ENCODE measurements at places on chromosomes 13 and 19.

DNA sequence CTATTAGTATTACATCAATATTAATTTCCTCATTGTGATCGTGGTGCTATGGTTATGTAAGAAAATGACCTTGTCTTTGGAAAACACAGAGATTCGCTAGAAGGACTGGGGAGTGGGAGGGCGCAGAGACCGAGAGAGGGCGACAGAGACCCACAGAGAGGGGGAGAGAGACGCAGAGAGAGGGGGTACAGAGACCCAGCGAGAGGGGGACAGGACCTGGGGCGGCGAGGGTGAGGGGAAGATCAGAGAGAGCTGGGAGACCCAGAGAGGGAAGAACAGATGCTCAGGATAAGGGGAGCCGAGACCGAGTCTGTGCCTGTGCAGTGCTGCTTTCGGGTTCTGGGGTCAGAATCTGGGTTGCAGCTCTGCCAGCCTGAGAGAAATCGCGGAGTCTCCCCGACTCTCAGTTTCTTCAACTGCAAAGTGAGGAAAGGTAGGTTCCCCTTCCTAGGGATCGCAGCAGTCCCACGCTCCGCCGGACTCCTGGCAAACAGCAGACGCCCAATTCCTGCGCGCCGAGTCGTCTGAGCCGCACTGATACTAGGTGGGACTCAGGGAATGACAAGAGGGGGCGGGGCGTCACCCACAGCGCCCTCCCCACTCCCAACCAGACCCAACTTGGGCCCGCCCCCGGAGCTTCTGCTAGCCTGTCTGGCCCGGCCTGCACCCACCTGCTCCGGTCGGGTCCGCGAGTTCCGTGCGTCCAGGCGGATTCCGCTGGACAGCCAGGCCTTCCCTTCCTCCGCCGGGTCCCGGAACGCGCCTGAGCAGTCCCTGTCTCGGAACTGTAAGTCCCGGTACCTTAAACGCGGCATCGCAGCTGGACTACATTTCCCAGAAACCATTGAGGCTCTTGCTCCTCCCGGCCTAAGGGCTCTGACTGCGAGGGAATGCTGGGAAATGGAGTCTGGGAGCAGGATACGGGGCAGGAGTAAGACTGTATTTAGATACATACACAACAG, 15.3 kb downstream of the IZUMO2 start:
- DNase-seq, result peak; percentile 94

DNA sequence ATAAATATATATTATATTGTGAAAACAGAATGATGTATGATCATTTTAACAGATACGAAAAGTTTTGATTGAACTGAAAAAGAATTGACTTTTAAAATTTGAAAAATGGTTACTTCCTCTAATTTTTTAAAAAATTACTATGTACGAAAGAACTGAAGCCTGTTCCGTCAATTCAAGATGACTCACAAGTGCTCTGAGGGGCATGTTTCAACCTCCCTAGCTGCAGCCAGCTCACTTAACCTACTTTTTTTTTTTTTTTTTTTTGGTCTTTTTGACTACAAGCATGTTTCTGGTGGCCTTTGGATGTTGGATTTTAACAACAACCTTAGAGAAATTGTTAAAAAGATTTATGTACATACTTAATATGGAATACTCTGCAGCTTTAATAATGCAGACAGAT, 1139.3 kb downstream of the DIAPH3 start:
- no peak for DNase-seq

- DNase-seq, result no peak
Measured at GRCh38 chr13:71067165-71067815, 799.7 kb downstream of the DACH1 start.

DNA sequence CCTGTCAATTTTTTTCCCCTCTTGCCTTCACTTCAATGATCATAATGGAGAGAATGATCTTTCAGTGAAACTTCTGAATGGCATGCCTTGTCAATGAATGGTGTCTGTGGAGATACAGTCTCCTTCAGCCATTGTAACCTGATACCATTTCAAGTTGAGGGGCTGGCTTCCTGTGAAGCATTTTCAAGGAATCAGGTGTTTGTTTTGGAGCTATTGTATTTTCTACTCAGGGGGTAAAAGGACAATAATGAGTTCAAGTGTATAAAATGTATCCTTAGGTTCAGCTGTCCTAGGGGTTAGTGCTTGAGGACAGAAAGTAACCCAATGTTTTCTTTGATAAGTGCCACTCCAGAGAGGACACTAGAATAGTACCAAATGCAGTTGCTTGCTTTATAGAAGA, 23.8 kb upstream of the CBY2 start:
- DNase-seq, result no peak

DNA sequence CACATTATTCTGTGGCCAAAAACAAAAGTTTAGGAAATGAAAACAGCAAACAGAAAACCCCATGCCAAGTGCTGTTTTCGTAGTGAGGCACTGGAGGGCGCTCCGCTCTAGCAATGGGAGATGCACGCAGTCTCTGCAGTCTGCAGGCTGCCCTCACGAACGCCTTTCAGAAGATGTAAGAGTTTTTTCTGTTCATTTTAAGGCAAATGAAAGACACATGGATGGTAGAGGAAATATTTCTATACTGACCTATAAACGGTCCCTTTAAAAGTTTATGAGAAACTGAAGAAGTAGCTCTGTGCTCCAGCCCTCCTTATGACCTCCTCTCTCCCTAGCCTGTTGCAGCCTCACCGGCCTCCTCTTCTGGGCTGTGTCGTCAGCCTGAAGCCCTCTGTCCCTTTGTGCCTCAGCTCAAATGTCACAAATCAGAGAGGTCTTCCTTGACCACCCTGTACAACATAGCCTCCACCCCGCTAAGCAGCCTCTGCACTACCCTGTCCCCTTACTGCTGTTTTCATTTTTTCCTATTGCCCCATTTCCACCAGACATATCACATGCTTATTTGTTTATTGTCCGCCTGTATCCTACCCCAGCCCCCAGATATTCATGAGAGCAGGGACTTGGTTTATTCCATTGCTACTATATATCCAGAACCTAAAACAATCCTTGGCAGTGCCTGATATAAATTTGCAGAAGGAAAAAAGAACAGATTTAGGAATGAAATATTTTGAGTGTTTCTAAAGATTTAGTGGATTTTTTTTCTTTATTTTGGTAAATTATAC, 116.4 kb downstream of the TM9SF2 start:
- peak; percentile 23 for DNase-seq

- DNase-seq, result no peak
Measured at GRCh38 chr13:49877629-49878218, 58.4 kb downstream of the SPRYD7 start.

- DNase-seq, result no peak
Measured at GRCh38 chr19:38734176-38734425, 10.2 kb downstream of the CAPN12 start.

DNA sequence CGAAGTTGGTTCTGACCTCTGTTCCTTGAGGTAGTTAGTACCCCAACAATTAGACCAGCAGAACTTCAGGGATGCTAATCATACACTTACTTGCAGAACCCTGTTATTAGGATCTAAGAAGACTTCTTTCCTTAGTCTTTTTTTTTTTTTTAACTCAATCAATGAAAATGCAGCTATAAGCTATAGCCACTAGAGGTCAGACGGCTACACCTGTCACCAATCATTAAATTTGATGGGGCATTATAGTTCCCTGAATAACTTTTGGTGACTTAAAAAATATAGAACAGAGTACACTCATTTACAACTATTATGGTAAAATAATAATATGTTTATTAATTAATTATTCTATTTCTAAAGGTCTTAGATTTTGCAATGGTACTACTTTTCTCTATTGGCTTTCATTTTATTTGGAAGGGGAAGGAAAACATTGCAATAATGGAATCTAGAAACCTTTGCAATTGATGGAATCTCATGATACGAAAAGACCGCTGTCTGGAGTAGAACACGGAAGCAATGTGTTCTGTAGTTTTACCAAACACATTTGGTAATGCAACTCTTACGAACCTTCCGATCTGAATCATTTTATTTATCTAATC, 483.2 kb downstream of the DIAPH3 start:
- DNase-seq, result no peak

DNA sequence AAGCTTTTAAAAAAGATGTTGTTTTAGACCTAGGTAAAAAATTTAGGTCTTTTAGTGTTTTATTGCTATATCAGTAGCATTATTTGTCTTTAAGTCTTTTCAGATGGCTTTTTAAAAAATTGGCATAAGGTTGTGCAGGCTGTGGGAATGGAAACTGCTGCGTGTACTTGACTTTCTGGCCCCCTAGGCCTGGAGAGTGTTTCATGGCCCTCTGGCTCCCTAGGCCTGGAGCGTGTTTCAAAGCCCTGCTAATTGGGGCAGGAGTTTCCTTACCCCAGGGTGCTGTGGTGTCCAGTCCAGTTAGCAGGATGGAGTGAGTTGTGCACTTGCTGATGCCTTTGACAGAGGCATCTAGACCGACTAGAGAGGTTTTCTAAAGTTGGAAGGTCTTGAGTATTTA, 23.8 kb downstream of the PRAM1 start:
- no peak for DNase-seq

GRCh38 chr13:20989656-20990321, 71.6 kb downstream of the LATS2 start:
- no peak for DNase-seq

DNA sequence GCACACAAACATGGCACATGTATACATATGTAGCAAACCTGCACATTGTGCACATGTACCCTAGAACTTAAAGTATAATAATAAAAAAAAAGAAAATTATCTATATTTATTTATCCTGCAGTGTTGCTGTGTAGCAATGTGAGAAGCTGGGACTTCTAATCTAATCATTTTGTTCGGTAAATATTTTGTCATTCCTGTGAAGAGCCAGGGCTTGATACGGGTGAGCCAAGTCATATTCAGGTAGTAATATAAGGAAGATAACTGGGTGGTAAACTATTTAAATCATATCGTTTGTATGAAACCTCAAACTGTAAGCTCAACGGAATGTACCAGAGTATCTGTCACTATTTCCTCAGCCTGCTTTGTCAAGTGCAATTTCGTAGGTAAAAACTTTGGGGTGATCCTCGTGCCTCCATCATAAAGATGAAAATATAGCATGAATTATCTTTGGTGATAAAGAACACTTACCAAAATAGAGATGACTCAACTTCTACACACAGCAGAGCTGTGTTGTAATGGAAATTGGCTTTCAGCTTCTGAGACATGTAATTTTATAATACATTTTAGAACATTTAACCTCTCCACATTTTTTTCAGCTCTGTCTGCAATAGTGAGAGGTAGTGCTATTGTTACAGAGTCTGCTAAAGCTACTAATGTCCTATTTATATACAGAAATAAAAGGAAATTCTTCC, 92.9 kb downstream of the PCDH9 start:
- DNase-seq, result no peak

- DNase-seq, result no peak
Measured at GRCh38 chr19:50025794-50026549, at the start of gene ZNF473. TSS of gene ZNF473 (plus strand) at chr19:50026005. CDS start at chr19:50031083, 5,078 bp downstream.

GRCh38 chr19:42474743-42475142, 32.0 kb upstream of the CXCL17 start:
- peak; percentile 55 for DNase-seq

- no peak for DNase-seq
Measured at GRCh38 chr13:107034236-107034872, 466.4 kb upstream of the ARGLU1 start.

DNA sequence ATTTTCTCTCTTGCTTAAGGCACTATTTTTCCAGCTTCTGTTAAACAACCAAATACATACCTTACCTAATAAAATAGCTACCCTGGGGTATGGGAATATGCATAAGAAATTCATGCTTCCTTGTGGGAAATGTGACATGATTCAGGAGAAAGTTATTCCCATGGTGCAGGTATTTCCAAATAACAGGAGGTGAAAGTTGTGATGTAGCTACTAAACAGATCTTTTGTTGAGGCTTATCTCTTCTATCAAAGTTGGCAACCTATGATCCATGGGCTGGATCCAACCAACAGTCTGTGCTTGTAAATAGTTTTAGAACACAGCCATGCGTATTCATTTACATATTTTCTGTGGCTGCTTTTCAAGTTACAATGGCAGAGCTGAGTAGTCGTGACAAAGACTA, 177.8 kb upstream of the NBEA start:
- no peak for DNase-seq

DNA sequence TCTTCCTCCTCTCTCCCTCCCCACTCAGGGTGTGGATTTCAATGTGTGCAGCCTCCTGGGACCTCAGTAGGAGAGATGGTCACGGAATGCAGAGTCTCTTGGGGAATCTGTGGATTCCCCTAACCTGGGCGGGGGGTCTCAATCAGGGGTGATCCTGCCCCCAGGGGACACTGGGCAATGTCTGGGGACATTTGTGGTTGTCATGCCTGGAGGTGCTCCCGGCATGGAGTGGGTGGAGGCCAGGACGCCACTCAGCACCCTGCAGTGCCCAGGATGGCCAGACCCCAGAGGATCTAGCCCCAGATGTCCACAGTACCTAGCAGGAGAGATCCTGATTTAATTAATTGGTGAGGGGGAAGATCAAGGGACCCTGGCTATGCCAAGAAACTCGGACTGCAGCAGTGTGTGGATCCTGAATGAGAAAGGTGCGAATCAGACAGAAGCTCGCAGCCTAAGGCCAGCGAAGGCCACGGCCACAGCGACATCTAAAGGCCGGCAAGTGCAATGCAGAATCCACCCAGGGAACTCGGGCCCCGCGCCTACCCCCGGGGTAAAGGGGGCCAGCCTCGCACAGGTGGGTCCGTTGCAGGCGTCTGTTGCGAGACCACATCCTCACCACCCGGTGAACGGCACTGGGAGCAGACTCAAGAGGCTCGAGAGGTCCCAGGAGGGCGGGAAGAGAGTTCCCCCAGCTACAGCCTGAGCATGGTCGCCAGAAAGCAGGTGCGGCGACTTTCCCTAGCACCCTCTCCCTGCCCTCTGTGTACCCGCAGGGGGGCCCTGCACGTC, 88.8 kb downstream of the GNG7 start:
- no peak for DNase-seq

- no peak for DNase-seq
Measured at GRCh38 chr13:44058624-44059215, 179.0 kb downstream of the LACC1 start.

DNA sequence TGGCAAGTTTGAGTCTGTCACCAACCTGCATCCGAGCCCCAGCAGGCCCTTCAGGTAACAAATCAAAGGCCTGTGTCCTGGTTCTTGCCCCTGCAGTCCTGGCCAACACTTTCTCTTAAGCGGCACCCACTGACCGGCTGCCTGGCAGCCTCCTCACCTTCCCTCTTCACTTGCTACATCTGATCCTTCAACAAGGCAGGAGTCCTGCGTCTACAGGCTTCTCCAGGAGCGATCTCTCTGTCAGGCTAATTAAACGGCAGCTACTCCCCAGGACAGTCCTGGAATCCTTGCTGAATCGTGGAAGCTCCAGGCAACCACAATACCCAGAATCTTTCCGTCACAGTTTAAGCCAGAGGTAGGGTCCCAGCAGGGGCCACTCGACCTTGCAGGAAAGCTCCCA, 41.1 kb upstream of the GAS6 start:
- no peak for DNase-seq

- DNase-seq, result no peak
Measured at GRCh38 chr19:46812977-46813838, 24.8 kb upstream of the SLC1A5 start.

GRCh38 chr19:10550336-10550735, 6.6 kb downstream of the ATG4D start:
- no peak for DNase-seq

DNA sequence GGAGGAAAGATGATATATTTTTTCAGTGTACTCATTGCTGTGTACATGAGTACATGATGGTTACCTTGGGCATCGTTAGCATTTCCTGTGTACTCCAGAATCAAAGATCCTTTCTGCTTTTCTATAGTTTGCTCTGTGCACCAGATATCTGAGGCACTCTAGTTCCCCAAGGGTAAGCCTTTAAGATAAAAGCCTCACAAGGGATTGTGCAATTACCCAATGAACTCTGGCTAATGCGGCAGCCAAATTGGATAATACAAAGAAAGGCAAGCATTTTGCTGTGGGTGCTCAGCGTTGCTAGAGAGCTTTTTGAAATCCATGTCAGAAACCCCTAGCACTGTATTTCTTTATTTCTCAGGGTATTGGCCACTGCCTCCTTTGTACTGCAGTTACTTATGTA, 2.9 kb downstream of the CYSLTR2 start:
- DNase-seq, result no peak

Measured in globus pallidus (tissue), 1 donor.